ENCODE measurements at places on chromosomes 12 and 14.

- no peak for DNase-seq
Measured at GRCh38 chr12:17666641-17667324, 423.2 kb downstream of the RERGL start.

- DNase-seq = no peak
Measured at GRCh38 chr12:93242154-93242972, 135.4 kb upstream of the NUDT4 start.

- no peak for DNase-seq
Measured at GRCh38 chr12:120262852-120263747, 2.4 kb downstream of the PXN start.

DNA sequence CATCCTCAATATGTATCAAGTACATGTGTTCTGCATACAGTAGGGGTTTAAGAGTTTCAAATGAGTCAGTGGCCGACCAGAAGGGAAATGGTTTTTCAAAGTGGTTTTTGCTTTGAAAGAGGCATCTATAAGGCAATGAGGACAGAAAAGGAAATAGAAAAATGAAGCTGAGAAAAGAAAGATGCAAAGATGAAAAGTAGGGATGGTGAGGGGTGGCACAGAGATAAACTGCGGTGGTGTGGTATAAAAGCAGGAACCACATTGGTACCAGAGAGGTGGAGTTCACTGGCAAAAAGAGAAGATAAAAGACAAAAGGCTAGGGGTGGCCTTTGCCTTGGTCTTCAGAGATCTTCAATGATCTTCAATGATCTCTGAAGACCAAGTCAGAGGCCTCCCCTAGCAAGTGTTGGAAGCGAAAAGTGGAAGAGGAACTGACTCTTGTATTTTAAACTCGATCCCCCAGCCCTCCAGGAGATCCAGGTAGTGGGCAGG lies 144.0 kb upstream of the KRR1 start:
- no peak for DNase-seq

DNA sequence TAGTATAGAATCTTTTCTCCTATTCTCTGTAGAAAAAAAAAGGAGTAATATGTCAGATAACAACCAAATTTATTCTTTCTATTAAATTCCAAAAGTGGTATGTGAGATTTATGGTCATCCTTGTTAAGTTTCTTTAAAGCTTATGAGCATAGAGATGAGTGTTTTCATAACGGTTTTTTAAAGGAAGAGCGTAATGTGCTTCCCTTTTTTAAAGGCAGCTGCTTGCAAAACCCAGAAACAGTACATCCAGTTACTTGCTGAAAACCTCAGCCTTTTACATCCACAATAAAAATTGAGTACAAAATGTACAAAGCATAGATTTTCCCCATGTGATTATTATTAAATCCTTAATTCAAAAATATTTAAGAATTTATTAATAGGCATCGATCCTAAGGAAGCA lies 53.6 kb upstream of the CD163 start:
- no peak for DNase-seq

- DNase-seq = no peak
Measured at GRCh38 chr14:79453276-79453675, 758.0 kb downstream of the DIO2 start.

GRCh38 chr12:112282920-112283319 lies 99.3 kb downstream of the HECTD4 start:
- no peak for DNase-seq

- no peak for DNase-seq
Measured at GRCh38 chr12:124426594-124427555, 132.0 kb downstream of the RFLNA start.

DNA sequence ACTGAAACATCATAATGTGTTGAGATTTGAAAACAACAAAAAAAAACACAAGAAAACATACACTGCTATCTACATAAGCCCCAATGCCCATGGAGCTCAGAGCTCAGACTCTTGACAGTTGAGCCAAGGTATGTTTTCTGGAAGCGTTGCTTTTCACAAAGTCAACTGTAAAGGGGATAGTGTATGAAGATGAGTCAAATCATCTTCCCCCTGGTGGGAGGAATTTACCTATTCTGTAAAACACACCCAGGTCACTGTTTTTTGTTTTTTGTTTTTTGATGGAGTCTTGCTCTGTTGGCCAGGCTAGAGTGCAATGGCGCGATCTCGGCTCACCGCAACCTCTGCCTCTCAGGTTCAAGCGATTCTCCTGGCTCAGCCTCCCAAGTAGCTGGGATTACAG lies 361.4 kb upstream of the DIO2 start:
- no peak for DNase-seq

GRCh38 chr12:93974252-93974651 lies 174.1 kb upstream of the PLXNC1 start:
- DNase-seq = no peak

GRCh38 chr14:63632932-63633514 lies 8.6 kb downstream of the WDR89 start:
- DNase-seq = peak; percentile 70

- no peak for DNase-seq
Measured at GRCh38 chr14:61308198-61308597, 13.2 kb upstream of the PRKCH start.

DNA sequence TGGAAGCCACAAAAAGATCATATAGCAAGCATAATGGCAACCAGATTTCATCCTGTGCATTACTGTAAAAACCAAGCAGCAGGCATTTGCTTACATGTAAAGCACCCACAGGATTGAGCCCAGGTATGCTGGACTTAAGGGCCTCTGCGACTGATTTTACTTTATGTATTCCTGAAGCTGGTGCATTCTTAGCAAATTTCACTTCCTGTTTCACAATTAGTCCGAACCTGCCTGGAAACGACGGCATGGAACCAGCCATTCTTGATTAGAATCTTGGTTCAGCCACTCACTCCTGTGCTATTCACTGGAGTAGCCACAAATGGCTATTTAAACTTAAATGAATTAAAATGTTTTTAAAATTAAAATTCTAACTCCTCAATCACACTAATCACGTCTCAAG lies 239.2 kb downstream of the NUAK1 start:
- DNase-seq = no peak

DNA sequence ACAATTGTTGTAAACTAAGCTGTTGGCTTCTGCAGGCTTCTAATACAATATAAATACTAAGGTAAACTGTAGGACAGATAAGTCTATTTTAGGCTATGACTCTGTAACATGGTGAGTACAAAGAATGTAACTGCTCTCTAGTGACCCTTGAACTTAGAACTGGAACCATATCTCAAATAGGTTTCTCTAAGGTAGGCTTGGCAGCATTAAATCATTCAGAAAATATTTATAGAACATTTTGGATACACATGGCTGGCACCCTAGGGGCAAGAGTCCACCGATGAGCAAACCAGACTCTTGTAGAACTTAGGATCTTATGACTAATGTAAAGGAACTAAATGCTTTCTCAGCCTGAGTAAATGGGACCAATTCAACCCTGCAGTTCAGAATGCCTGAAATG lies 19.4 kb upstream of the SLC25A3 start:
- DNase-seq = no peak

DNA sequence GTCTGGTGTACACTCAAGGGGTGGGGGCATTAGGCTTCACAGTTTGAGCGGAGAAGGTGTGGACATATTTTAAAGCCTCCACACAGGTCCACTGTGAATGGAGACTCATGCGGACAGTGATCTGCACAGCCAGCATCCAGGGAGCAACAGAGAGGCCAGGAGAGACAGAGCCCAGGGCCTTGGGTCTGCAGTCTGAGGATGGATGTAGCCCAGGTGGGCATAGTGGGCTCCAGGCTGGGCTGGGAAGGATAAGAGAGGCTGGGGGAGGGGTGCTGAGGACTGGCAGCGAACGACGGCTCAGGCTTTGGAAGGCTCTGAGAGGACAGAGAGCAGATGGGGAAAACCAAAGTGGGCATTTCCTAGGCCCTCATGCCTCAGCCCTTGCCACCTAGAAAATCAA lies 128.8 kb downstream of the PAPOLA start:
- no peak for DNase-seq

DNA sequence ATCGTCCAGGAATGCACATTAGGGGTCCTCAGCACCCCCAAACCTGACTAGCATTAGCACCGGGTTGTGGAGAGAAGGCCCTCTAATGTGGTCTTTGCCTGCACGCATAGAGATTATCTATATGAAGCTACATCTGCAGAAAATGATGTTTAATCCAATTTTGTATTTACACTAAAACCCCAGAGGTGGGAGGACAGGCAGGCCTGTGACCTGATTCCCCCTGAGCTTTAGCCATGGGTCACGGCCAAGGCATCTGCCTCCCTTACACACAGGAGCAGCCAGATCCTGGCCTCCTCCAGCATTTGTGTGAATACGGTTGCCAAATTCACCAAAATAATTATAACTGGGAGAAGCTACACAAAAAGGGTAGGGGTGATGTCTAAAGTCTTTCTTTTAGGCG lies 7.0 kb downstream of the APOLD1 start:
- no peak for DNase-seq

DNA sequence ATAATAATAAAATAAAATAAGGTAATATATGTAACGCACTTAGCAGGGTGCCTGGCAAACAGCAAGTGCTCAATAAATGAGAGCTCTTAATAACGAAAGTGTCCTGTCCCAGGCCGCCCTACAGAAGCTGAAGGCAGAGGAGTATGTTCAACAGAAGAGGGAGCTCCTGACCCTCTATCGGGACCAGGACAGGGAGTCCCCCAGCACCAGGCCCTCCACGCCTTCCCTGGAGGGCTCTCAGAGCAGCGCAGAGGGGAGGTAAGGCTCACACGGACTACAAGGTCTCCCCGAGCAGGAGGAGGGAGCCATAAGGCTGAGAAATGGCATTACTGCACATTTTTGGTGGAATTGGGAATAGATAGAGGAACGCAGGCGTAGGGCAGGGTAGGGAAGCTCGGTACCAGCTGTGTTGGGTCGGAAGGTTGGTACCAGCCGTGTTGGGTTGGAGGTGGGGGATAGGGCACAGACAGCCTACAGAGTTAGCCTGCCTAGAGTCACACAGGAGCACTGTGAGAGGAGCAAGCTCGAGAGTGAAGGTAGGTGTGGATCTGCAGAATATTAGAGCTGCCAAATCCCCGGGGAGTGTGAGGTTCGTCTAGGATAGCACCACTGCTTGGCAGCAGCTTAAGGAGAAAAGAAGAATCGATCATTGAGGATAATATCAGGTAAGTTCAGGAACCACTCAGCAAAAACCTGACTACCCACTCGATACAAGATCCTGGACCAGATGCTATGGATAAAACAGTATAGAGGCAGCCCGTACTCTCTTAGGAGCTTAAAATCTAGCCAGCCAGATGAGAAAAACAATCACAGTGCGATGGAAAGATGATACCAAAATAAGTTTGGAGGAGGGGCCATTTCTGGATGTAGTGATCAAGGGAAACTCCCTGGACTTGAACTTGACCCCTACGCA lies 15.3 kb downstream of the TNFRSF1A start:
- no peak for DNase-seq

DNA sequence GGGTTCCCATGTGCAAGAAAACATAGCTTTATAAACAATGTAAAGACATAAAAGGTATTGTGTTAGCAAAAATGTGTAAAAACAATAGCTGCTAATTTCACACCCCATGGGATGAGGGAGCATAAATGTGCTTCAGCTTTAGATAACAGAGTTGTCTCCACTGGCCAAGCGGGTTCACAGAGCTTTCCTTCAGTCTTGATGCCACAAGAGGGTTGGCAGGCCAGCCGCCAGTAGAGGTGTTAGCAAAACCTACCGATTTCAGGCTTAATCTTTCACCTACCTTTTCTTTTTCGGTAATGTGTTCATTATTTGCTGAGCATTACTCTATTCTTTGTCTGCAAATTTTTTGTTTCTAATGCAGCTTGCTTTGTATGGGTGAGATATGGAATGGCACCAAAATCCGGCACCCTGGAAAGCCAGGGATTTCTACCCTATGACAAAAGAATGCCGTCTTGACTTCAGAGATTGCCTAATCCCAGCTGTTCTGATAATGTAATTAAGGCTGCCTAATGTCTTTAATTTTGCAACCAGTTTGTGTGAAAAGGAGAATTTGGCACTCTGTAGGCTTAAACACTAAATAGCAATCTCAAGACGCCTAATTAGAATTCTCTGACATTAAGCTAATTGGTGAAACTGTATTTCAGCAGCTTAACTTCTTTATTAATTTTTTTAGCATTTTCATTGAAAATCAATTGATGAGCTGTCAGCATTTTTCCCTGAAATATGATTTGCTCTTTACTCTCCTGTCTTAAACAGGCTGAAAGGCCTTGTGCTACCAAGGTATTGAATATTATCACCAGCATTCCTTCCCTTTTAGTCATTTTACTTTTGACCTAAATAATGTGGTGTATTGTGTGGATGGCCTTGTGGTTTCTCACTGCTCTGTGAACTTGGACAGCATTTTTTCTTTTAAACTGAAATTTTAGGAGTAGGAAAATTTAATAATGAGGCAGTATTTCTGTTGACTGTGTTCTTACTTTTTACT lies 60.7 kb downstream of the POLR3B start:
- no peak for DNase-seq

- no peak for DNase-seq
Measured at GRCh38 chr12:110344657-110345056, 58.9 kb downstream of the ANAPC7 start.

- DNase-seq = peak; percentile 37
Measured at GRCh38 chr14:106378191-106378590, 851.8 kb downstream of the TMEM121 start.

- no peak for DNase-seq
Measured at GRCh38 chr12:62525271-62525670, 58.6 kb downstream of the MON2 start.

DNA sequence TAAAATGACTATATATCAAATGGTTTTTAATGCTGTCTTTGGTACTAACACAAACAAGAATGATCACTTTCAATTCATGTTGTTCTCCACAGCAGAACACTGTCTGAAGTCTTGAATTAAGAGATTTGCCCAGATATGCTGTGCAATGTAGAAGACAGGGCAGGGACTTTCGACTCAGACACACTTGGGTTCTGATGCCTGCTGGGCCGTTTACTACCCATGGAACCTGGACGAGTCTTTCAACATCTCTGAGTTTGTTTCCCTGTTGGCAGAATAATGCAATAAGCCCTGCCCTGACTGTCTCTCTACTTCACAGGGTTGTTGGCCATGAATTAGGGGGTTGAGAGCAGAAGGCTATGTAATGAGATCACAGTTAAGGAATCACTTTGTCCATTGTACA lies 162.6 kb upstream of the TMPO start:
- DNase-seq = no peak

DNA sequence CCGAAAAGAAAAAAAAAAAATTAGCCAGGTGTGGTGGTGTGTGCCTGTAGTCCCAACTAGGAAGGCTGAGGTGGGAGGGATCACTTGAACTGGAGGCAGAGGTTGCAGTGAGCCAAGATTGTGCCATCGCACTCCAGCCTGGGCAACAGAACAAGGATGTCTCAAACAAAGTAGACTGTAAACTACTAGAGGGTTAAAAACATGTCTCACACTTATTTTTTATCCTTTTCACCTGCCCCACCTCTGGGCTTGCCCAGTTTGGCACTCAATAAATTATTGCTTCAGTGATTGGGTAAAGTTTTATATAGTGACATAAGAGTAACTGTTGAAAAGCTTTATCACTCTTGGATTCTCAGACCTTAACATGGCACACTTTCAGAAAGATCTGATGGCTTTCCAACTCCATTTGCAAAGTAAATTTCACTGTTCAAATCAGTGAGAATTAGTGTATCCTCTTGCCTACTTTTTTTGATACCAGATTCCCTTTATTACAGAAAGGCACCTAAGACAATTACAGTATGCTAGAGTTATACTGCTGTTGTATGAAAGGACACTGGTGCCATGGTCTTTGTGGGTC lies 56.3 kb upstream of the NPFF start:
- no peak for DNase-seq

GRCh38 chr12:123058980-123059379 lies 78.5 kb downstream of the ARL6IP4 start:
- no peak for DNase-seq
